ENCODE measurements at places on chromosomes 11 and 22. TPM values are rescaled to one million over a fixed set of nuclear protein-coding genes. Genes with fewer than 3 reads are reported as not detected.
A peak's percentile ranks its signal among the peaks of the same experiment; 100 is the strongest.

DNA sequence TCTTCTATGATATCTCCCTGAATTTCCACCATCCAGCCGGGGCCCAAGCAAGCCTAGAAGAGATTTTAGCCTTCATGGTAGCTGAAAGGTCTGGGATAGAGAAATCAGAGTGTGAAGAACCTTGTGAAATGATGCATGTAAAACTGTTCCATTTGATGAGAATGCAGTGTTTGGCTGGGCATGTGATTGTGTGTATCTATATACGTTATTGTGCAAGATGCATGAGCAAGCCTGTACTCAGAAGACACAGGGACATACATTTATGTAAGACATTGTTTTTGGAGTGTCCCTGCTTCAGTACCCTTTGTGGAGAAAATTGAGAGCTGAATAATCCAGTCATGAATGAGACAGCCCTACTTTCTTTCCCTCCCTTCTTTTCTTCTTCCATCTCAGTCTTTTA is 15.2 kb upstream of the OR52K2 start:
- H3K27me3 ChIP-seq: no peaks in the 10 kb centered on the region
- H3K27ac ChIP-seq: no peak overlapping the region

GRCh38 chr11:77558380-77558779 is 31.4 kb upstream of the AQP11 start:
- H3K36me3 ChIP-seq: no peaks in the 10 kb centered on the region
- no peak overlapping the region for H3K4me3 ChIP-seq
- DNase-seq: no peak

DNA sequence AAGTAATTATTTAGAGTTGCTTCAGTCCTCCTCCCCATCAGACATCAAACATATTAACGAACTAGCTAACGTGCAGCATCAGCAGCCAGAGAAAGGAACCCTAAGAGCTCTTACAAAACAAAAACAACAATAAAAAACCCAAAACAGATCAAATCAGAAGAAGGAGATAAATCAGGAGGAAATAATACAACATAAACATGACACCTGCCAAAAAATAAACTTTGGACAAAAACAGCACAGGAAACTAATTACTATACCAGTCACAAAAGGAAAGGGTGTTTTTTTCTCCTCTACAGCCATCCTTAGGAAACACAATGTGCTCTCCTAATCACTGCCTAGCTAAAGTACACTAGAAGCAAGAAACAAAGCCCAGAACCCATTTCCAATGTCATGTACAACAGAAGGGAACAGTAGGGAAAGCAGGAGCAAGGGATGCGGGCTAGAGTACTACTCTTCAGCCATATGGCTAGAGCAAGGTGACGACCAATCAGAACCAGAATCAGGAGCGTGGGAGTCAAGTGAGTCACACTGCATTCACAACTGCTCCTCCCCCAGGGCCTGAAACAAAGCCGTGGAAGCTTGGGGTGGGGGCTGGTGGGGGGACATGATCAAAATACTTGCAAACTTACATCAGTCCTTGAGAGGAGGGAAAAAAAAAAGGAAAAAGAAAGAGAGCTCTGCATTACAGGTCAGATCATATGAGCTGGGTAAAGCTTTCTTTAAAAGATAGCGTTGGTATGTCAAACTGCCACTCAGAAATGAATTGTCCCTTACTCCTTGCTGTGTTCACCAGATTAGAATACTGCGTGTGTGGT is 60.4 kb downstream of the LARGE2 start:
- H3K4me1 ChIP-seq: peaks cover 4% of the 10 kb centered on the region
- H3K4me3 ChIP-seq: no peak overlapping the region
- H3K27me3 ChIP-seq: no peaks in the 10 kb centered on the region
- no peak overlapping the region for H3K27ac ChIP-seq
- peak; percentile 39 for DNase-seq

- no peaks in the 10 kb centered on the region for H3K36me3 ChIP-seq
- peaks cover 3% of the 10 kb centered on the region for H3K4me1 ChIP-seq
- no peak for DNase-seq
- no peak overlapping the region for H3K27ac ChIP-seq
- no peak overlapping the region for H3K4me3 ChIP-seq
These were observed 57.6 kb upstream of the CRYBB3 start for GRCh38 chr22:25142102-25142501.

GRCh38 chr11:36620246-36620645 is 22.2 kb upstream of the RAG2 start:
- DNase-seq: no peak
- H3K4me1 ChIP-seq: peaks cover 4% of the 10 kb centered on the region
- H3K27me3 ChIP-seq: no peaks in the 10 kb centered on the region
- H3K27ac ChIP-seq: no peak overlapping the region
- H3K36me3 ChIP-seq: no peaks in the 10 kb centered on the region
- no peak overlapping the region for H3K4me3 ChIP-seq

GRCh38 chr11:69773626-69774353 is 1.4 kb downstream of the FGF4 start:
- H3K4me3 ChIP-seq: no peak overlapping the region
- H3K27ac ChIP-seq: no peak overlapping the region
- no peak for DNase-seq
- no peaks in the 10 kb centered on the region for H3K4me1 ChIP-seq
- H3K36me3 ChIP-seq: no peaks in the 10 kb centered on the region

Gene MUS81
- 87.0 TPM for total RNA-seq

Gene VWCE
- total RNA-seq: 17.2 TPM

Gene SLC22A8
- 0.18 TPM for total RNA-seq
